Inflammatory macrophage (primary cell): ENCODE measurements at places on chromosomes 12 and 14.

GRCh38 chr12:109268896-109269295 lies 40.2 kb downstream of the FOXN4 start:
- no peak for DNase-seq

GRCh38 chr14:39984323-39984722 lies 552.1 kb upstream of the FBXO33 start:
- no peak for DNase-seq

DNA sequence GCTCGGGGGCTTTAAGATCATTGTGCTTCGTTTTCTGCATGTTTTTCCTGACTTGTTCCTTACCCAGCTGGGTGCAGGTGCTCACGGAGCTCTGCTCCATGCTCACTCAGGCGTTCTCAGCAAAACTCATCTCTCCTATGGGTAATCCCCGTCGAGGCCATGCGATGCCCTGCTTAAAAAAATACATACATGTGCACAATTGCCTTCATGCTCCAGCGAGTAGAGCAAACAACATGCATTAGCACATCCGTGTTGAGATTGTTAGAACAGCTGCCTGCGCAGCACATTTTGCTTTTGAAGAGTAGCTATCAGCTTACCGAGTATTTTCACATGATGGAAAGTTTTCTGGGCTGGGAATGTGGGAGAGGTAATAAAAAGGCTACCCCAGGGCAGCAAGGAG lies 16.2 kb downstream of the AACS start:
- no peak for DNase-seq

DNA sequence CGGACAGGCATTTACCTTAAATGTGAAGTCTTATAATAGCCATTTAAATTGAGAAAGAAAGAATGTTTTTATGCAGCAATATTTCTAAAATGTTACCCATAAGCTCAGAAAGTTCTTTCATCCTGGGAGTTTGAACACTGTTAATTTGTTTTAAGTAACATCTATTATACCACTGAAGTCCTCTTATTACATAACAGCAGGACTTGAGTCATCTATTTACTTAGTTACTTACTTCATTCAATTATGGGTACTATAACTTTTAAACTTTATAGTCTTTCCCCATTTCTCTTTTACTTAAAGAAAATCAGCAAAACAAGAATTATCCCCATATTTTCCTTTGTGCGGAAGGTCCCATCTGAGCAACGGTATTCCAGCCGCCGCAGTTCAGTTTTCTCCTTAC lies 473.1 kb downstream of the ETNK1 start:
- no peak for DNase-seq

DNA sequence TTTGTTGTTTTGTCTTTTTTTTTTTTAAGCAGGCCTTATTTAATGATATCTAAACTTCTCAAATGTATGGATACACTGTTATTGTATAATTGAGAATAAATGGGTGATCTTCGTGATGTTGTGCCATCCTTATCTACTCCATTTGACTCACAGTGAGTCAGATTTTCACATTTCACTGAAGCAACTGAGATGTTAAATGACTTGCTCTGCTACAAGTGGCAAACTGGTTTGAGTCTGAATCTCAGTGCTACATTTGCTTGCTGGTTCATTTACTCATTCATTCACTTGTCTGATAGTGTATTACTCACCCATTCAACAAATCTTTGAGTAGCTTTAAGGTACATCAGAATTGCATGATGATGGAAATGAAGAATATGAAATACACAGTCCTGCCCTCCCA lies 2.6 kb downstream of the KIAA0586 start:
- DNase-seq = no peak
